ENCODE measurements at places on chromosomes 2 and 18. TPM values are rescaled to one million over a fixed set of nuclear protein-coding genes. Genes with fewer than 3 reads are reported as not detected.

The B4GALT6 gene
- 0.09 TPM for total RNA-seq

The TCF23 gene
- total RNA-seq = not detected

DNA sequence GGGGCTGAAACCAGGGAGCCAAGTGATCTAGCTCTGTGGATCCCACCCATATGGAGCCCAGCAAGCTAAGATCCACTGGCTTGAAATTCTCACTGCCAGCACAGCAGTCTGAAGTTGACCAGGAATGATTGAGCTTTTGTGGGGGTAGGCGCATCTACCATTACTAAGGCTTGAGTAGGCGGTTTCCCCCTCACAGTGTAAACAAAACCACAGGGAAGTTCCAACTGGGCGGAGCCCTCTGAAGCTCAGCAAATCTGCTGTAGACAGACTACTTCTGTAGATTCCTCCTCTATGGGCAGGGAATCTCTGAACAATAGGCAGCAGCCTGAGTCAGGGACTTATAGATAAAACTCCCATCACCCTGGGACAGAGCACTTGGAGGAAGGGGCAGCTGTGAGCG lies 96.7 kb downstream of the CCDC148 start:
- peak; percentile 66 for DNase-seq

- DNase-seq = no peak
Measured at GRCh38 chr2:221467610-221468009, 104.5 kb downstream of the EPHA4 start.

The TLX2 gene
- not detected for total RNA-seq

The SERPINB12 gene
- total RNA-seq = not detected

DNA sequence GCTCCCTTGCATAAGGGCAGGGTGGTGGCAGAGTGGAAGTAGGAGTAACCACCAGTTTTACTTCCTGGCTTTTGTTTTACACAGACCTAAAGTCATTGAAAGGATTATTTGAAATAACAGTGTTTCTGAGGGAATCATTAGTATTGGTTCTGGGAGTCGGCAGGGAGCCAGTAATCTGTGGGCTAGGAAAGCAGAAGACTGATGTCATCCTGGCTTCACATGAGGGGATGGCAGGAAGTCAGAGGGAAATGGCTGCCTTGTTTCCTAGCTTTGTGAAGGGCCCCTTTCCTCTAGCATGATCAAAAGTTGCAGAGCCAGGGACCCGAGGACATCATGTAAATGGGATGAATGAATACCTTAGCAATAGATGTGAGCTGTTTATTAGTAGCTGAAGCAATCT lies 792.6 kb downstream of the CPS1 start:
- no peak for DNase-seq

- DNase-seq = no peak
Measured at GRCh38 chr2:68363721-68364120, 1.4 kb upstream of the PLEK start.

DNA sequence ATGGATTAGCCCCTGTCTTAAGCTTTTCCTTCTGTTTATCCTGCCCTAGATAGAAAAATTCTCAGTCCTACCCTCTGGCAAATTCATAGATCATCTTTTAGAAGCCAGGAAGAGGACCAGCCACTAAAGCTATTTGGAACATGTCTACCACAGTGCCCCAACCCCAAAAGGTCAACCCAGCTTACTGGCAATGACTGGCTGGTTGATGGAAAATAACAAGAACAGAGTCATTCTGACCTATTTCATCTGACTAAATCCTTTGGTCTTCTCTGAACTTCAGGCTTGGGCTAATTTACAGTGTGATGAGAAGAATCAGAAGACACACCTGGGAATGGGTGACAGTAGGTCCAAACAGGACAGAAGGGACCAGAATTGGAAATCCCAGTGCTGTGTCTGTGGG lies 227.3 kb upstream of the CCDC68 start:
- DNase-seq = no peak

GRCh38 chr2:190554357-190555006 lies 20.0 kb upstream of the NEMP2 start:
- no peak for DNase-seq

- DNase-seq = no peak
Measured at GRCh38 chr2:150895968-150896367, 365.7 kb downstream of the RBM43 start.

The ALPP gene
- total RNA-seq = 0.45 TPM

GRCh38 chr2:151138507-151138906 lies 123.2 kb downstream of the RBM43 start:
- no peak for DNase-seq

The COLEC11 gene
- total RNA-seq = not detected

DNA sequence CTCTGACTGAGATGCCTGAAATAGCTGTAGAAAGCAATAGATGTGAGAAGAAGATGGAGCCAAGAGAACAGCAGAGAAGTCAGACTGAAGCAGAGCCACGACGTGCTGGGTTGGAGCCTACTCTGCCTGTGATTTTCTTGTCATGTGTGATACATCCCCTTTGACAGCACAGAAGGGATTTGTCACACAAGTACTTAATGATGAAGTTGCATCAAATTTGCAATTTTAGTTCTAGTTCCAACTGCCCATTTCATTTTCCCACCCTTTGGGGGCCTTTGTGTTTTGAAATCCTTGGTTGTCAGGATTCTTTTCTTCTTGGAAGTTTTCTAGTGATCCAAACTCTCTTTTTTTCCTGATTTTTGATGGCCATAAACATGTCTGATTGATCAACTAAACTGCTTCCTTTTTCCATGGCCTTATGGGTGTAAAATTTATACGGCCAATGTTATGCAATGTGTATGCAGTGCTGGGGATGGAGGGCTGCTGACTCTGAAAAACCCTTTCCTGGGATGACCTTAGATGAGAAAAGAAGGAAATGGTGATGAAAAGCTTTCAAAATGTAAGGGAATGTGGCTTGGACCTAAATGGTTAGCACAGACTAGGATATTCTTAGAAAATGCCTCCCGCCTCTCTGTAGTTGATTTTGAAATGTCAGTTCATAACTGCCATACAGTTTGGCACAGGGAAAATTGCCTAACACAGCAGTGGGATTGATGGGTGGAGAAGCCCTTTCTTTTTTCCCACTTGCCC lies 9.6 kb upstream of the B3GNT2 start:
- no peak for DNase-seq

The PROKR1 gene
- not detected for total RNA-seq

DNA sequence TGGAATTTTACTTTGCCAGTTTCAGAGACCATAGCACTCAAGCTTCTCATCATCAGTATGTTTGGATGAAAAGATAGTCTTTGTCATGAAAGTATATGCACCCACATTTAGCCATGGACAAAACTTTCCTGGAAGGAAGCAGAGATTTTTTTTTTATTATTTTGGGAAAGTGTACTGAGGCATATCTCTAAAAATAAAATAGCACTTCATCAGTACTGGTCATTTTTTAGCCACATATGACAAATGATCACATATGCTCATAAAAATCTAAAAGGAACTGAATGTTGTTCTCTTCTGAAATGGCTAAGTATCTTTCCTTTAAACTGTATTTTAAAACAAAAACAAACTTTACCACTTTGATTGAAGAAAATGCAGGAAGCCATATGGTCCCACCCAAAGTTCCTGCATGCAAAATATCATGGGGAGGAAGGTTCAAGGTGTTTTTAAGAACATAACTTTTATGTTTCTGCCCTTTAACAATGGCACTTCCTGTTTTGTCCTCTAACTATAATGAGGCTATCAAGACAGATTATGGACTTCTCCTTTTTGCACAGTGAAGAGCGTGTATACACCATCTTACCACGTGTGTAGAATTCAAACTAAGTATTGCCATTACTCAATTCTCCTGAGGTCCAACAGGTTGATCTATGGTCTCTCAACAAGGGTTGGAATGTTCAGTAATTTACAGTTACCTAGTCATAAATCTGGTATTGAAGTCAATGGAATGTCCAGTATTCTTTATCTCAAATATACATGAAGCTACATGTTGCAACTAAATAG lies 77.1 kb upstream of the SLC39A10 start:
- DNase-seq = no peak

All from SJSA1 (cell line).